ENCODE measurements at places on chromosomes 12 and 14.

- no peak for DNase-seq
These were observed 12.1 kb upstream of the LRTM2 start for GRCh38 chr12:1808036-1808797.

DNA sequence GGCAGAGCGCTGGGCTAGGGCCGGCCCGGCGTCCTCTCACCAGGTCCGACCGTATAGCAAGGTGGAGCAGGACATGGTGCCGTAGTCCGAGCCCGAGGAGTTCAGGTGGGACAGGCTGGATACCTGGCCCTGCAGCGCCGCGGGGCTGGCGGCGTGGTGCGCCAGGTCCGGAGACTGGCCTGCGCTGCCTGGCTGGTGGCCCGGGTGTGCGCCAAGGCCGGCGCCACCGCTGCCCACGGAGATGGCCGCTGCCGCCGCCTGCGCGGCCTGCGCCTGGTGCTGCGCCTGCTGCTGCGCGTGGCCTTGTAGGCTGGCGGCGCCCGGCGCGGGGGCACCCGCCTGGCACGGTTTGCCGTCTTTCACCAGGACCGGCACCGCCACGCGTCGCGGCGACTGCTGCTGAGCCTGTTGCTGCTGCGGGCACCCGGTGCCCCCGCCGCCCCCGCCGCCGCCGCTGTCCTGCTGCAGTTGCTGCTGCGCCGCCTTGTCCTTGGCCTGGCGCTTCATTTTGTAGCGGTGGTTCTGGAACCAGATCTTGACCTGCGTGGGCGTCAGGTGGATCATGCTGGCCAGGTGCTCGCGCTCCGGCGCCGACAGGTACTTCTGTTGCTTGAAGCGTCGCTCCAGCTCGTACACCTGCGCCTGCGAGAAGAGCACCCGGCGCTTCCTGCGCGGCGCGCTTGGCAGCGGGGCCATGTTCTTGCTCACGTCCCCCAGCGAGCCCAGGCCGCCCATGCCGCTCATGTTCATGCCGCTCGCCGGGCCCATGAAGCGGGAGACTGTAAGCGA, 2.6 kb downstream of the NKX2-1 start:
- DNase-seq: no peak

- no peak for DNase-seq
These were observed 34.9 kb upstream of the SPTSSA start for GRCh38 chr14:34496679-34497513.

DNA sequence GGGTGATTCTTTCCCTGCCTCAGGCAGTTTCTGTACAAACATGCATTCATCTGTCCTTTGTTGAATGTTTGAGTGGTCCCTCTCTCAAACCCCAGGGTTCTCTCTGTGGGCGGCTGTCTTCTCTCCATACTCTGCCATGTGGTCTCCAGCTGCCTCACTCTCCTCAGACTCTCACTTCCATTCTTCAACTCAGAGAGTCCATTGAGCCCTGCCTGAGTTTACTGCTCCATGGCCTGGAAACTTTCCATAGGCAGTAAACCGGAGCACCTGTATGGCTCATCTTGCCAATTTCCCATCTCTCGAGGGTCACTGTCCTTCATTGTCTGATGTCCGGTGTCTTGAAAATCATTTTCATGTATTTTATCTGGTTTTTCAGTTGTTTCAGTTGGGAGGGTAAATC, 11.3 kb downstream of the C14orf132 start:
- no peak for DNase-seq

- no peak for DNase-seq
These were observed 15.0 kb downstream of the GXYLT1 start for GRCh38 chr12:42129595-42130204.

- no peak for DNase-seq
These were observed 6.3 kb upstream of the TUBA1B start for GRCh38 chr12:49137476-49137875.

- DNase-seq: no peak
These were observed 92.3 kb downstream of the SOX5 start for GRCh38 chr12:23857178-23857577.

DNA sequence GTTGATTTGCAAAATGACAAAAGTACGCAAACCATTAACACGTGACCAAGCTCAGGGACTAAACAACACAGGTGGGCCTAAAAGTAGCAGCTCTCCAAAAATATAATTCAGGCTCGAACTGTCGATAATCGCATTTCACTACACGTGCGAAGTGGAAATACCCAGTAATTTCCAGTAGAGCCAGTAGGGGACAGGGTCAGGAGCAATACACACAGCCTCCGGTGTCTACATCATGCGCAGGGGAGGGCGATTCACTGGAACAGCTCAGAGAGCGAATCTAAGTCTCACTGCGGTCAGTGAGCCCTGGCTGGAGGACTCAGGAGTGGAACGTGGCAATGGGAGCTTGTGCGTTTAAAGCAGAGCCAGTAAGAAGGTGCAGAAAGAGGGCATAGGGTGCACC, 40.4 kb downstream of the SETD3 start:
- no peak for DNase-seq

- DNase-seq: no peak
These were observed 252.6 kb downstream of the ACSS3 start for GRCh38 chr12:81330480-81330879.

GRCh38 chr14:64653900-64654245, 50.4 kb upstream of the PLEKHG3 start:
- no peak for DNase-seq

GRCh38 chr12:121443193-121443870, 43.4 kb downstream of the RNF34 start:
- DNase-seq: peak; percentile 80

- DNase-seq: no peak
These were observed 137.8 kb downstream of the HMGA2 start for GRCh38 chr12:65962036-65962430.

GRCh38 chr12:68462803-68463202, 130.6 kb upstream of the MDM1 start:
- DNase-seq: no peak

- no peak for DNase-seq
These were observed 43.9 kb downstream of the HMGA2 start for GRCh38 chr12:65868133-65868705.

DNA sequence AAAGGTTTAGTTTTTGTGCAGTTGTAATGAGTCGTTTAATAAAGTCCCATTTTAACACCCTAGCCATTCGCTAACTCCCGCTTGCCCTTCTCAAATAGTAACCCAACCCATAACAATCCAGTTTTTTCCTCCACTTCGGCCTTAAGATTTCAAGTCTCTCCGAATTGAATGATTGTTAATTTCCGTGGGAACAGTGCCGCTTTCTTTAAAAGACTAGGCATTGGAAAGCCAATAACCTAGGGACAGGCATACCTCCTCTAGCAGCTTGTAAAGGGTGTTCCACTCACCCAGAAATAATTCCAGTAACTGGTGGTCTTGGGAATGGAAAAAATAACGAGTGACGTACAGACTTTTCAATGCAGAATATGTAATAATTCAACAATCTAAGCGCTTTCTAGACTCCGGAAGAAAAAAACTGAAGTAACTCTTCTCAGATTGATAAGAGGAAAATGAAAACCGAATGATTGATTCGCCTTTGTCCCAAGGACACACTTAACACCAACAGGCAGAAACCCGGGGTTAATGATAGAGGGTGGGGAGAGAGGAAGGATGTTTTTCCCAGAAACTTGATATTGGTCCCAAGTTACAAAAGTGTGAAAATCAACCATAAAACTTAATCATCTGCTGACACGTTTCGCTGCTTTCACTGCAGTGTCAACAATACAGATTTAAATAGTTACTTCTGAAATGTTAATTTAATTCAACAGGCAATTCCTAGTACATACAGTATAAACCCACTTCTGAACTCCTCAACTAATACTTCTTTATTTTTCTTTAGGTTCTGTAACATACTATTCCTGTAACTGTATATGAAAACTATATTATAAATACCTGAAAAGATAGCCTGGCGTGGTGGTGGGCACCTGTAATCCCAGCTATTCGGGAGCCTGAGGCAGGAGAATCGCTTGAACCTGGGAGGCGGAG, 1.0 kb upstream of the SINHCAF start:
- DNase-seq: no peak

- no peak for DNase-seq
These were observed 166.5 kb upstream of the RASSF8 start for GRCh38 chr12:25792031-25792430.

- DNase-seq: peak; percentile 38
These were observed 722 bp downstream of the TMED8 start for GRCh38 chr14:77375973-77376770.

DNA sequence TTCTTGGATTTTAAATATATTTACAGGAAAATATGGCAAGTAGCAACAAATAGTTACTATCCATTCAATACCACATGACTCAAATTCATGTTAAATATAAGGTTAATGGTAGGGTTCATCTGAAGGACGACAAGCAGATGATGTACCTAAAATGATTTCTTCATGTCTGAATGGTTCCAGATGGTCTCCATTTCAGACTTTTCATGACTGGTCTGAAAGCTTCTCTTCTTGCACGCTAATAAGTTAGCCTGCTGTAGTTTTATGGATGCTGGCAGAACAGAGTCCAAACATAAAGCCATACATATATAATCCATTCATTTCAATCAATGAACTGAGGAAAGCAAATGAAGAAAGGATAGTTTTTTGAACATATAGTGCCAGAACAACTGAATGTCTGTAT, 257.0 kb upstream of the MGAT4C start:
- no peak for DNase-seq

DNA sequence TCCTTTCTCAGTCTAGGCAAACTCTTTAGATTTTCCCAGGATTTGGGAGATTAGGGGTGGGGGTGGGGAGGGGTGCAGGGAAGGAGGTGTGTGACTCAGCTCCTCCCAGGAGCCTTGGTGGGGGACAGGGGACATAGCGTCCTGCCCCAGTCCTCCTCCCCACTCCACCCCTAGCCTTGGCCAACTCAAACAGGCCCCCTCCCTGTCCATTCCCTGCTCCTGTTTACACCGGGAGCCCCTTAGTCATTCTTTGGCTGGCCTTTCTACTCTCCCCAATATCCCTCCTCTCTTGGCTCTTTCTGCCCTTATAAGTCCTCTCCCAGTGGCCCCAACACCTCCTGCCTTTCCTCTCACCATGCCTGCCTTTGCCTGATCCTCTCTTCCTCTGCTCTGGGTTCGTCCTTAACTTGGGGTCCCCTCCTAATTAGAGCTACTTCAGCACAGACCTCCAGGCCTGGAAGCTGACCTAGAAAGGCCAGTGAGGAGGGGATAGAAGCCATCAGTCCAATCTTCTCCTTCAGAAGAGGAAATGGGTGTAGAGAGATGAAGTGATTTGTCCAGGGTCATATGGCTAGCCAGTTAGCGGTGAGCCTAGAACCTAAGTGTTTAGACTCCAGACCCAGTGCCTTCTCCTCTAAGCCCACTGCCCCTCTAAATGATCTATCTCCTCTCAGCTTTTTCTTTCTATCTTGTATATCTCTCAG, 2.3 kb upstream of the ITGA5 start:
- no peak for DNase-seq

- no peak for DNase-seq
These were observed 1.8 kb upstream of the PHLDA1 start for GRCh38 chr12:76033081-76034011.

DNA sequence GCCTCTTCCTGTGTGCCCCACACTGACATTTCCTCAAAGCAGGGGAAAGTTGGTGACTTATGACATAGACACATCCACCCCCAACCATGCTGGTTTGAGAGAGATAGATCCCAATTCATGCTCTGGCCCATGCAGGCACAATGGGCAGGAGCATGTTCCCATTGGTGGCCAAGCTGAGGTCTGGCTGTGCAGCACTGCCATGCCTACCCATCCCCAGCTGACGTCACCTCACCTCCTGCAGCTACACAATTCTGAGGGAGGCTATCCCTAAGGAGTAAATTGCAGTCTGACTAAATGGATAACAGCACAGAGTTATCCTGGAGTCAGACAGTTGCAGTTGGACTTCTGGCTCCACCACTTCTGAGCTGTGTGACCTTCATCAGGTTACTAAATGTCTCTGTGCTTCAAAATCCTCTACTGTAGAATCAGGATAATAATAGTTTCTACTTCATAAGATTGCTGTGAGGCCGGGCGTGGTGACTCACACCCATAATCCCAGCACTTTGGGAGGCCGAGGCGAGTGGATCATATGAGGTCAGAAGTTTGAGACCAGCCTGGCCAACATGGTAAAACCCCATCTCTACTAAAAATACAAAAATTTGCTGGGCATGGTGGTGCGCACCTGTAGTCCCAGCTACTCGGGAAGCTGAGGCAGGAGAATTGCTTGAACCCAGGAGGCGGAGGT, 323.9 kb downstream of the BCL11B start:
- no peak for DNase-seq

DNA sequence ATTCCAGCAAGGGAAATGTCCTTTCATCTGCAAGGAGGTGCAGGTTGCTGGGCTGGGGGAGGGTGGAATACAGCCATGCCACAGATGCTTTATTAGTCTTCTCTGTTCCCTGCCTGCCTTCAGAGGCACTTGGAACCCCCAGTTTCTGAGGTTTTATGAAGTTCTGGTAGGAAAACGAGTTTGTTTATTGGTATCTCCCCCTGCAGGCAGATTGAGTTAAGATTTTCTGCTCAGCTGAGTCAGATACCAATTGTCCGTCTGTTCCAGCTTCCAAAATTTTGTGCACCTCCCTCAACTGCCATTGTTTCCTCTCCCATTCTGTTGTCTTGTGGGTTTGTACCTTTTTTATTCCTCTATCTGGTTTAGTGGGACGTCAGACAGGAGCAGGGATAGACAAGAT, 155.6 kb downstream of the ETV6 start:
- no peak for DNase-seq

- DNase-seq: no peak
These were observed 56.8 kb downstream of the SPPL3 start for GRCh38 chr12:120847392-120847791.

DNA sequence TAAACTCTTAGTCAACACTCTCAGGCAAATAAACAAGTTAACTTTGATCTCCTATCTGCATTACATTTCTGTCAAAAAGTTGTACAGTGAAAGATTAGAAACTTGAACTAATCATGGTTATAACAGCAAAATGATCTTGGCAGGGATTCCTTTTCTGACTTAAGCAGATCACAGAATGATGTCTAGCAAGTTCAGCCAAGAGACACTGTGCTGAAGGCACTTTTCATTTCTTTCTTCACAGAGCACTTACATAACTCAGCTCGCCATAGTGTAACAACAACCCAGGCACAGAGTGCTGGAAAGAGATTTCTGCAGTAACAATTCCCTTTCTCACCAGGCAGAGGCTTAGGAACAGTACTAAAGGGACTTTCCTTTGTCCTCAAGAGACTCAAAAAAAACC, 19.6 kb upstream of the CSRP2 start:
- no peak for DNase-seq

Data from germinal center (tissue), 1 donor.